ENCODE measurements at places on chromosomes 12 and 14.

- DNase-seq, result no peak
Measured at GRCh38 chr14:36905272-36905888, 243.7 kb downstream of the PAX9 start.

DNA sequence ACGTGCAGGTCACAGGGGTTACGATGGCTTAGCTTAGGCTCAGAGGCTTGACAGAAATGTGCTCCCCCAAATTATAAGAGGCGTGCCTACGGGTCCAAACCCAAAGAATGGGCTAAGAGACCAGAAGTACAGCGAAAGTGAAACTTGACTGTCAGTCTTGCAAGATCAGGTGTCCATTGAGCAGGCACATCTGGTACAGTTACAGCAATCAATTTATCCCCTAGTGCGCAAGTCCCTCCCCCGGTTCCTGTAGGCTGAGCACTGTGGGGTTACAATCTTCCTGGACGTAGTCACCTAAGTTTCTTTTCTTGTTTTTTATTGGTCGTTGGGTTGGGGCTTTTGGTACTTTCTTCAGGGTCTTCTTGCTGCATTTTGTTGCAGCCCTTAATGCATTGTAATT lies 134.2 kb downstream of the UNC79 start:
- DNase-seq, result no peak

DNA sequence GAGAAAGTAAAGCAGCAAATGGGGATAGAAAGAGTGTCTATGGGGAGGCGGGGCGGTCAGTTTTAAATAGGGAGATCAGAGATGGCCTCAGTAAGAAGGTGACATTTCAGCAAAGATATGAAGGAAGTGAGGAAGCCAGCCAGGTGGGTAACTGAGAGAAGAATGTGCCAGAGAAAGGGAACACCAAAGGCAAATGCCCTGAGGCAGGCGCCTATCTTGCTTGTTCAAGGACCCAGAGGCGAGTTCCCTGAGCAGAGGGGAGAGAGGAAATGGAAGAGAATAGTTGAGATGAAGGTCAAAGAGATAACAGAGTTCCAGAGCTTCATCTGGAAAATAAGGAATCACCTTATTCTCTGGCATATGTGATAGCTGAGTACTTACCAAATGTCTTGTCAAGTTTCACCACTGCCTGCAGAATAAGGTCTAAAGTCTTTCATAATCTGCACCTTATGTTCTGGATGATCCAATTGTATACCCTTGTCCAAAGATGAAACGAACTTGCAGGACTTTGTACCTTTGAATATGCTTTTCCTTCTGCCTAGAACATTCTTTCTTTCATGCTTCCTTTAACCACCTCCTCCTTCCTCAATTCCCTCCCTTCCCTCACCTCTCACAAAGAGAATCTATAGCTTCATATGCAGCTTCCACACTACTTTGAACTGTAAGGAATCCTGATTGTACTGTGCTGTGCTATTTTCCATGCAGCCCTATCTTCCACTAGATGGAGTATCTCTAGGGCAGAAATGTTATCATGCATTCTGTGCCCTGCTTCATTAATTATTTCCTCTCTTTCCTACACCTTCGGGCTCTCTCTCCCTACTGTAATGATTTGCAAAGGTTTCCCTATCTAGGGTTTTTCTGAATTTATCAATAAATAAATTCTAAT lies 38.5 kb downstream of the GNPTAB start:
- DNase-seq, result no peak

- DNase-seq, result no peak
Measured at GRCh38 chr14:90728951-90729350, 87.3 kb downstream of the TTC7B start.

- DNase-seq, result no peak
Measured at GRCh38 chr12:20119596-20120402, 248.5 kb upstream of the PDE3A start.

- DNase-seq, result no peak
Measured at GRCh38 chr14:65791191-65791981, 378.9 kb downstream of the FUT8 start.

GRCh38 chr14:66038618-66039017 lies 447.6 kb upstream of the CCDC196 start:
- no peak for DNase-seq

DNA sequence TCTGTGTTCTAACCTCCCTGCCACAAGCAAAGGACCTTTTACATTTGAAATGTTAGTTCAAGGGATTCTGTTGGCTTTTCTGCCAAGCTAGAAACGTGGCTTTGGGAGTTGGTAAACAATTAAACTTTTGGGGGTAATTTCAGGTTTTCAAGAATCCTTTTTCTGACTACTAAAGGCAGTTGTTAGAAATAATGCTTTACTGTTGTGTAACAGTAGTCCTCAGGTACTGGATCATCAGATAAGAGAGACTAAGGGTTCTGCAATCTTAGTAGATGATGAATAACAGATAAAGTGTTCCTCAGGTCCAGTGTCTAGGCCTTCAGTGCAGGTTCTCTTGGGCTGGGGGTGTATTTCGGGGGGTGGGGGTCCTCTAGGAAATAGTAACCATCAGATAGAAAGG lies 192.3 kb downstream of the SYNE2 start:
- no peak for DNase-seq
